ENCODE measurements at places on chromosomes 7 and 10. TPM values are rescaled to one million over a fixed set of nuclear protein-coding genes. Genes with fewer than 3 reads are reported as not detected.

- DNase-seq: no peak
- no peak overlapping the region for H3K4me3 ChIP-seq
Observed at GRCh38 chr10:63675171-63675570, 154.0 kb downstream of the REEP3 start.

DNA sequence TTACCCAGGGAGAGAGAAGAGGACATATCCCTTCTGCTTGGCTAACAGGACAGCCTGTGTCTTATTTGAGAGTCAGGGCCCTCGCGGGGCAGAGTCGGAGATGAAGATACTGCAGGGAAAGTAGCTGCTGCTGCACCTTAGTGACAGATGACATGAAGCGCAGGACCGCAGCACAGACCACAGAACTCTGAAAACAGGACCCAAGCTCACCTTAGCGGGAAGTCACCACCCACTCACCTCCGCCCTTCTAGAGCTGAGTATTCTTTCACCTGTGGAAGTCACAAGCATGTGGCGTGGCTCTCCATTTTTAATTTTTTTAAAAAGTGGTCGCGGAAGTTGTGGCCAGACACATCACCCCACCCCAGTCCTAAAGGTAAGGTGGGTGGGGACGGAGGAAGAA is 191.4 kb downstream of the FAM107B start:
- H3K4me3 ChIP-seq: no peak overlapping the region
- H3K36me3 ChIP-seq: no peaks in the 10 kb centered on the region
- H3K27me3 ChIP-seq: no peaks in the 10 kb centered on the region
- no peak overlapping the region for H3K27ac ChIP-seq
- DNase-seq: no peak

The OPN4 gene
- total RNA-seq: not detected

- no peak overlapping the region for H3K27ac ChIP-seq
- no peaks in the 10 kb centered on the region for H3K27me3 ChIP-seq
- peak; percentile 34 for DNase-seq
- H3K4me1 ChIP-seq: no peaks in the 10 kb centered on the region
Observed at GRCh38 chr7:152341039-152341913, 94.5 kb downstream of the KMT2C start.

DNA sequence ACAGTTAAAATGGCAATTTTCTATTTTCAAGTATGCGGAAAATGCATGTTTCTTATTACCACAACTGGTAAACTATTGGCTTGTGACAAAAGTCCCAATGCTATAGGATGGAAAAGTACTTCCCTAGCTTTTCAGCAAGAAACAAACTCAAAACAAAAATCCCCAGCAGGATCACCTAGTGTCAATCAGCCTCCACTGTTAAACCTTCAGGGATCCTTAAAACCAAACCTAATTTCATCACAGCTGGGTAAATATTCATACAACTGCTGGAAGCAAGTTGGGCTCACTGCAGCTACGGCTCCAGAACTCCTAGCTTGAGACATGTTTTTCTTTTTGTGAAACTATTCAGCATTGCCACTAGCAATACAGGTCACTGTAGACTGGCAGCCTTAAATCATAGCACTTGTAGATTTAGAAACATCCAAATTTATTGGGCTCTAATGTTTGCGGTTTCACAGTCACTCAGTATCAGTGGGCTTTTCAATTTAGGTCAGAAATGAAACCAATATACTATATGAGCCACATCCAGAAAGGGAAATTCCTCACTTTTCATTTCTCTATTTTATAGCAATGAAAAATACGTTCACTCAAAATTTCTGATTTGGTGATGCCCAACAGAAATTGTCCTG is 145.2 kb upstream of the ANK3 start:
- H3K36me3 ChIP-seq: no peaks in the 10 kb centered on the region
- no peak for DNase-seq
- no peak overlapping the region for H3K4me3 ChIP-seq
- no peak overlapping the region for H3K27ac ChIP-seq
- peaks cover 10% of the 10 kb centered on the region for H3K4me1 ChIP-seq
- no peaks in the 10 kb centered on the region for H3K27me3 ChIP-seq

The EPHA1 gene
- total RNA-seq: 6.0 TPM
